Foreskin keratinocyte (primary cell): ENCODE measurements at places on chromosomes 13 and 19.

GRCh38 chr19:41353466-41354342 is at the start of gene TGFB1:
TGFB1 (minus strand) TSS chr19:41353922; CDS start chr19:41353044, 878 bp downstream.
- DNase-seq: peak; percentile 42

GRCh38 chr19:21835810-21836444 is at the start of gene ZNF43:
ZNF43 (minus strand) TSS chr19:21836182; CDS start chr19:21836038, 144 bp downstream.
- peak; percentile 91 for DNase-seq

DNA sequence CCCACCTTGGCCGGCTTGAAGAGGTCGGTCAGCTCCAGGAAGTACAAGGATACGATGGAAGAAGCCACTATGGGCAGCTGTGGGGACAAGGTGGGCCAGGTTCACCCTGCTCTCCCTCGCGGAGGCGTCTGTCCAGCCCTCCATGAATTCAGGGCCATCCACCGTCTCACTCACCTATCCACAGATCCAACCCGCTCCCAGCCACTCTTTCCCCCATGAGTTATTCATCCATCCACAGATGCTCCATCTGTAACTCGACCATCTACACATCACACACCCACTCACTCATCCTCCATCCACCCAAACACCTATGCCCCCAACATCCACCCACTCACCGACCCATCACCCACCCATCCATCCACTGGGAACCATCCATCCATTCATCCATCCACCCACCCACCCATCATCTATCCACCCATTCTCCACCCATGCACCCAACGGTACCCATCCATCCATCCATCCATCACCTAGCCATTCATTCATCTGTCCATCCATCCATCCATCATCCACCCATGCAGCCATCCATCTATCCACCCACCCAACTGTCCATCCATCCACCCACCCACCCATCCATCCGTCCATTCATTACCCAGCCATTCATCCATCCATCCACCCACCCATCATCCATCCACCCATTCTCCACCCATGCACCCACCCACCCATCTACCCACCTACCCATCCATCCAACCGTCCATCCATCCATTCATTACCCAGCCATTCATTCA is 5.8 kb downstream of the PLPPR3 start:
- no peak for DNase-seq

- DNase-seq: no peak
These were observed 18.0 kb downstream of the TCF3 start for GRCh38 chr19:1634242-1634937.

DNA sequence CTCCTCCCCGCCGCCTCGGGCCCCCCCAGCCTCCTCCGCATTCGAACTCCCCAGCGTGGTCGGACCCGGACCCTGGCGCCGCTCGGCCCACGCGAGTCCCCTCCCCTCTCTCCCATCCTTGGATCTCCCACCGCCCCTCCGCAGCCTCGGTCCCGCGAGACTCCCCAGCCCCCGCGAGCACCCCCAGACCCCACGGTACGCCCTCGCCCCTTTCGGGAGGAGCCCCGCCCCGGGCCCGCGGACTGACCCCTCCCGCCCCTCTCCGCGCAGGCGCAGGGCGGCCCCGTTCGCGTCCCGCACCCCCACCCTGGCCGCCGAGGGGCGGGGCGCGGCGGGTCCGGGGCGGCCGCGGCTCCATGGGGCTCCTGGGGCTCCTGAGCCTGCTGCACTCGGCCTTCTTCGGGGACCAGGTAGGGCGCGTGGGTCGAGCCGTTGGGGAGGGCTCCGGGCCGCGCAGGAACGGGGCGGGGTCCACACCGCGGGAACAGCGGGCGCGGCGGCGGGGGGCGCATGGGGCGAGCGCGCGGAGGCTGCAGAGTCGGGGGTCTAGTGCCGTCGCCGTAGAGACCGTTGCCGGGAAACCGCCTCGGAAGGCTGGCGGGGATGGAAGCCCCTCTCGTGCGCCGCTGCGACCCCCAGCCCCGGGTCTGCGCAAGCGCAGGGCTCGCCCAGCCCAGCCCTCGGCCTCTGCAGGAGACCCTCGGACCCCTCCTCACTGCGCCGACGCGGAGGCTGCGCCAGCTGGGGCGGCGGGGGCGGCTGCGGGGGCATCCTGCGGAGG is 3.8 kb upstream of the APC2 start:
- DNase-seq: no peak

GRCh38 chr19:43812688-43813087 is 10.4 kb upstream of the LYPD5 start:
- DNase-seq: no peak
